ENCODE measurements at places on chromosomes 1 and 21.

GRCh38 chr21:38422082-38422481 is 76.2 kb downstream of the ERG start:
- no peak for DNase-seq

DNA sequence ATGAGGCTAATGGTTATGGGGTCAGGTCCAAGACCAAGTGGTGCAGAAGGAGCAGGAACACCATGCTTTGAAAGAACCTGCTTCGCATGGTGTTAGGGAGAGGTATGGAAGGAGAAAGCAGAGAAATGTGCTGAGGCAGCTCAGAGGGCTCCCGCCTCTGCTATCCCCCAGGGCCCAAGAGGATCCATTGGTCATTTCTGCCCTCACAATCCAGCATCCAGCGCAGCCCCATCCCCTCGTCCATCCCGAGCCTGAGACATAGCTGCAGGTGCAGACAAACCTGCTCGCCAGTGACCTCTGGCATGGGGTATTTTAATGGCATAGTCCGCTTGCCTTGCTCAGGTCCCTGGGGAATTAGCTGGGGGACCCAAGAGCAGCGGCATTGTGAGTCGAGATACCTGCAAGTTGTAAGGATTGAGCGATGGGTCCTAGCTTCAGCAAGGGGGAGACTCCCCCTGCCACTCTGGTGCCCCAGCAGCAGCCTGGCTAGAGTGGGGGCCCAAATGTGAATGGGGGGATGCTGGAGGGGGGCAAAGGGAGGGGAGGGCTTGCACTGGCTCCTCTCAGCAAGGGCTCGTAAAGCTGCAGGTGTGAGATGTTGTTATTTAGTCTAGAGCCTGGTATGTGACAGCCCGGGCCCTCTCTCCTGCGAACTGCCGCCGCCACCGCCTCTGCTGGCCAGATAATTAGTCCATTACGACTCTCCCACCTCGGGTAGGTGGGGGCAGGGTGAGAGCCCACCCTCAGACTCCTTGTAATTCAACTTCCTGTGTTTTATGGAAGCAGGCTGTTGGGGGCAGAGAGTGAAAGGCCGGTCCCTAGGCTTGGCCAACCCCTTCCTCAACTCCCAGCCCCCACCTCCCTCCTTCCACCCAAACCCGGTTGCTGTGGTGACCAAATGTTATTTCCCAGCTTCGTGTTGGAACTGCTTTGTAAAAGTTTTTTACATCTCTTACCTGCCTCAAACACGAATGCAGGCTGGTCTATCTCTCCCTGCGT is 118.8 kb downstream of the RNF220 start:
- no peak for DNase-seq

GRCh38 chr1:211829343-211830054 is 1.1 kb downstream of the LPGAT1 start:
- peak; percentile 49 for DNase-seq

DNA sequence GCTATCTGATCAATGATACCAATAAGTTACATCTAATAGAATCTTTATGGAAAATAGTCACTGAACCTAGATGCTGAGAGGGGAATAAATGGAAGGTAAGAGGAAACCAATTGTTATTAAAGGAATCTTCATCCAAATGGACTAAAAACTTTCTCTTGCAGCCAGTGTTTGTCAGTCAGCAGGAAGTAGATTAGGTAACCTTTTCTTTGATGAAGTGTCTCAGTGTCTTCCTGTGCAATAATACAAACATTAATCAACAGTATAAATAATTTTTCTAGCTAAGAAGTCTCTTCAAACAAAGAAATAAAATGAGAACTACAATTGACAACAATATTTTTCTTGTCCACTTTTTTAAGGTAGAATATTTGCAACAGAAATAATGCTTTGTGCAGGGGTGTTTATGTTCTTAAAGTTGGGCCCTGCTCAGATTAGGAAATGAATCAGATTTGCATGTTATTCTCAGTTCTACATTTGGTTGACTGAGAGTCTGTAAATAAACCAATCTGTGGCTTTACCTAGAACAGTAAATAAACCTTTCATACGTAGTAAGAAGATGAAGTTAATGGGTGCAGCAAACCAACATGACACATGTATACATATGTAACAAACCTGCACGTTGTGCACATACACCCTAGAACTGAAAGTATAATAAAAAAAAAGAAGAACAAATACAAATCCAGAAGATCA is 391.4 kb downstream of the MRPL39 start:
- no peak for DNase-seq

DNA sequence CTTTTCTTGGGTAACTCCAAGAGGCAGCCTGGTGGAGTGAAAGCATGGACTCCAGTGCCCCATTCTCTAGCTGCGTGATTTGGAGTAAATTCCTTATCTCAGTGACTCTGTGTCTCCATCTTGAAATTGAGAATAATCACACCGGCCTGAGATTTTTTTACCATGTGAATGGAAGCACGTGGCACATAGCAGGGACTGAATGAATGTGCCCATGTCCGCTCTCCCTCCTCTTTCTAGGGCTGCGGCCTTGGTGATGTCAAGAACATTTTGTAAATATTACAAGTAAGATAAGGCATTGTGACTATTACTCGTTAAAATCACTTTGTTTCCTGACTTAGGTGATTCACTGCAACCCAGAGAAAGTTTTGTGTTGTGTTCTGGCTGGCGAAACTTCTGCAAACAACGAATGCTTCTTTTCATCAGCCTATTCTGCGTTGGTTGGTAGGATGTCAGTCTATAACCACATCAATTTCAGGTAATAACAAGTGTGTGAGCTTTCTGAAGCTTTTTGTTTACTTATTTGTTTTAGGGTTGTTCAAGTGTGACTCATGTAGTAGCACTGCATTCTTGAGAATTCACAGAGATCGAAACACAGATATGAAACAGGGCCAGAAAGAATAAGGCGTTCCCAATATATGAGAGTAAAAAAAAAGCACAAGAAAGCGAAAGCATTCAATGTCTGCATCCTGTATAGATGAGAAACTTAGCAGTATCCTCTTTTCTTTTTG is 135.7 kb upstream of the SLC45A1 start:
- DNase-seq = no peak

- peak; percentile 70 for DNase-seq
Measured at GRCh38 chr1:211323156-211324063, 3.2 kb upstream of the TRAF5 start.
